Breast epithelium (tissue), 4 donors: ENCODE measurements at places on chromosomes 16 and 17. TPM values are rescaled to one million over a fixed set of nuclear protein-coding genes. Genes with fewer than 3 reads are reported as not detected.
A peak's percentile ranks its signal among the peaks of the same experiment; 100 is the strongest.

- H3K36me3 ChIP-seq, result no peaks in the 10 kb centered on the region
- no peaks in the 10 kb centered on the region for H3K27me3 ChIP-seq
- H3K27ac ChIP-seq, result peak overlapping the region; percentile 93
- no peak overlapping the region for H3K4me3 ChIP-seq
- peak; percentile 62 for DNase-seq
Observed at GRCh38 chr17:27540318-27541101, 84.3 kb downstream of the KSR1 start.

DNA sequence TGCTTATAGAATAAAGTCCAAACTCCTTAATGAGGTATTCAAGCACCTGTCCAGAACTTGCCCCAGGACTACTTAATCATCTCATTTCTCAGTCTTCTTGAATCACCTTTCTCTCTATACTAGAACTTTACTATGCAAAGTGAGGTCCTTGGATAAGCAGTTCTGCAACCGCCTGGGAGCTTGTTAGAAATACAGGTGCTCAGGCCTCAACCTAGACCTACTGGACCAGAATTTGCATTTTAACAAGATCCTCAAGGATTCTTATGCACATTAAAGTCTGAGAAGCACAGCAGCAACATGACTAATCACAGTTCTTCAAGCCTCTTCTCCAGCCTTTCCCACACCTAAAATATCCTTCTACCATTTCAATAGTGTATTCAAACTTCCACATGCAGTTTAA, 61.7 kb downstream of the GRB7 start:
- no peaks in the 10 kb centered on the region for H3K27me3 ChIP-seq
- no peak for DNase-seq
- H3K36me3 ChIP-seq, result no peaks in the 10 kb centered on the region
- no peaks in the 10 kb centered on the region for H3K4me1 ChIP-seq
- H3K27ac ChIP-seq, result no peak overlapping the region
- no peak overlapping the region for H3K4me3 ChIP-seq

DNA sequence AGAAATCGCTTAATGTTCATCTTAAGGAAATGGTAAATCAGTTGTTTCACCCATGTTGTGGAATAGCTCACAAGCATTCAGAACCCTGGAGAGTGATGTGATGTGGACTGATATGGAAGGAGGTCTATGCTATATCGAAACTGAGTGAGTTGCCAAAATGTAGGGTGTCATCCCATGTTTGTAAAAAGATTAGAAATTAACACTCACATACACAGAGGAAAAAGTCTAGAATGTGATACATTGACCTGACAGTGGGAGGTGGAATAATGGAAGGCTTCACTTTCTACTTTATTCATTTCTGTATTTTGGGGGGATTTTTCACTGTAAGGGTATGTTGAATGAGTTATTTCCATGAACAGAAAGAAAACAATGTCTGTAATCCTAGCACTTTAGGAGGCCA, 4.7 kb upstream of the PRM1 start:
- no peak overlapping the region for H3K4me3 ChIP-seq
- H3K27ac ChIP-seq, result no peak overlapping the region
- no peaks in the 10 kb centered on the region for H3K36me3 ChIP-seq
- H3K4me1 ChIP-seq, result no peaks in the 10 kb centered on the region
- no peak for DNase-seq
- no peaks in the 10 kb centered on the region for H3K27me3 ChIP-seq

DNA sequence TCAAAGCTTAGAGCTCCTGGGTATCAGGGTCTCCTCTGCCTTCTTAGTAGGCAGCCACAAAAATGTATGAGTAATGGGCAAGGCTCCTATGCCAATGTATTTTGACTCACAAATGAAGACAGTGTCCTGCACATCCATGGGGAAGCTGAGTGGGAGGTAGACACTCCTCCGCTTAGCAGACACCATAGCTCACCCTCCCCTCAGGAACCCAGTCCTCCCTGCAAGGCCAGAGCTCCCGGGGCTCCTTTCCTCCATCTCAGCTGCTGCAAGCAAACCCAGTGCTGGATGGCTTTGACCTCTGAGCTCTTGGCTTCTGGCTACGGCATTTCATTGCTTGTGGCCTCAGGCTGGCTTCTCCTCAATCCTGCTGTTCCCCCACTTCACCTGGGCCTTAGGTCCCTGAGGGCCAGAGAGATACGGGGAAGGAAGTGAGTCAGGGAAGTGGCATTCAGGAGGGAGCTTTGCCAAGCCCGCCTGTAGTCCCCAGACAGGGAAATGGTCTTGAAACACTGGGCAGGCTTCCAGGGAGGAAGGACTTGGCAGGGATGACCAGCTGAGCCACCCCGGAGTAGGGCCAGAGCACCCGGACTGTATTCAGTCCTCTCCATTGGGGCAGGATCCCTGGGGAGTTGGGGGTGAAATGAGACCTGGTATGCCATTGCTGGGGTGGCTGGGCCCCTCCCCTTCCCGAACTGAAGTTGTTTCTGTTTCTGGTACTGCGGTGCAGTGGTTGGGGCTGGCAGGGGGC, 4.5 kb downstream of the ABCC3 start:
- peak; percentile 97 for DNase-seq
- H3K4me3 ChIP-seq, result peak overlapping the region; percentile 41
- peak overlapping the region; percentile 81 for H3K27ac ChIP-seq
- H3K4me1 ChIP-seq, result peaks cover 13% of the 10 kb centered on the region
- H3K36me3 ChIP-seq, result no peaks in the 10 kb centered on the region

DNA sequence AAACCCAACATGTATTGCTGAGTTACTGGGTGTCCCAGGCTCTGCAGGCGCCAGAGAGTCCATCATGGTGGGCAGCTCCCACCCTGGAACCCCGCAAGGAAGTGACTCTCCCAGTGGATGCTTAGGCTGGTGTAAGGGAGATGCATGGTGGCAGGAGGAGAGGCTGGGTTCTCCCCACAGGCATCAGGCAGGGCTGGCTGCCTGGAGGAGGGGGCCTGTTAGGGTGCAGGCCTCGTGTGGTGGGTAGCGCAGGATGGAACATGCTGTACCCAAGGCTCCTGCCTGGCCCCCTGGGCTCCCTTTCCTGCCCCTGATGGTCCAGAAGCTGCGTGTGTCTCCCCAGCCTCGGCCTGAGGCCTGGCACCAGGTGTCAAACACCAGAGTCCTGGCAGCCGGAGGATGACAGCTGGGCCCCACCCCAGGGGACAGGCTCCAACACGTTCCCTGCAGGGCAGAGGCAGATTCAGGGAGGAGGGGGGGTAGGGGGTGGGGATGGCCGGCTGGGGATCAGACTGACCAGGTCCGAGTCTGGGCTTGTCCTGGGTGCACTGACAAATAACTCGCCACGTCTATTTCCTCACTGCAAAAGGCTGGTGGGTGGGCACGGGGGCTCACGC, 40.2 kb upstream of the CIBAR2 start:
- DNase-seq, result no peak
- H3K36me3 ChIP-seq, result no peaks in the 10 kb centered on the region
- H3K4me3 ChIP-seq, result no peak overlapping the region
- peak overlapping the region; percentile 76 for H3K27ac ChIP-seq

DNA sequence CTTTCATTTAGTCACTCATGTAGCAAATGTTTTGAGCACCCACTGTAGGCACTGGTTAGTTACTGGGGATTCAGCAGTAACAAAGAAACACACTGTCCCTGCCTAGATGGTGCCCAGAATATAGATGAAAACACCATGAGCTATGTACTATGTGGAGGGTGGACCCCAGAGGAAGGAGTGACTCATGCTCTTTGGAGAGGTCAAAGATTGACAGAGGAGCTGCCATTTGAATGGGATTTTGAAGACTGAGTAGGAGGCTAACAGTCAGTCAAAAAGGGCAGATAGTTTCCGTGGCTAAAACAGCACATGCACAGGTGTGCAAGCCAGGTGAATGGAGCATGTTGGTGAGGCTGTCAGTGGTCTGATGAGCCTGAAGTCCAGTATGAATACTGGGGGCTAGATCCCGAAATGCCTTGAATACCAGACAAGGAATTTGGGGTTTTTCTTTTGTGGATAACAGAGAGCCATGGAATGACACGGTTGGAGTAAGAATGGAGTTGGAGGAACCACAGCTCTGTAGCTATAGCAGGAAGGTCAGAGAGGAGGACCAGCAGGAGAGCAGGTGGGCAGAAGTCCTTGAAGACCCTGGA, 6.1 kb downstream of the IL21R start:
- no peak overlapping the region for H3K27ac ChIP-seq
- no peak for DNase-seq
- H3K27me3 ChIP-seq, result no peaks in the 10 kb centered on the region
- no peaks in the 10 kb centered on the region for H3K4me1 ChIP-seq
- H3K4me3 ChIP-seq, result no peak overlapping the region

DNA sequence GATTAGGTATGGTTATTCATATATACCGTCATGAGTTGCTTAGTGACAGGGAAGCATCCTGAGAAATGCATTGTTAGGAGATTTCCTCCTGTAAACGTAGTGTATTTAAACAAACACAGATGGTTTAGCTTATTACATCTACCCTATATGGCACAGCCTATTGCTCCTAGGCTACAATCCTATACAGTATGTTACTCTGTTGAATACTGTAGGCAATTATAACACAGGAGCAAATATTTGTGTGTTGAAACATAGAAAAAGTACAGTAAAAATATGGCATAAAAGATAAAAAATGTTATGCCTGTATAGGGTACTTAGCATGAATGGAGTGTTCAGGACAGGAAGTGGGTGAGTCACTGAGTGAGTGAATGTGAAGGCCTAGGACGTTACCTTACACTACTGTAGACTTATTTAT, 157.7 kb downstream of the CDH11 start:
- no peak for DNase-seq
- H3K27ac ChIP-seq, result no peak overlapping the region
- no peaks in the 10 kb centered on the region for H3K4me1 ChIP-seq
- no peak overlapping the region for H3K4me3 ChIP-seq
- H3K27me3 ChIP-seq, result no peaks in the 10 kb centered on the region

DNA sequence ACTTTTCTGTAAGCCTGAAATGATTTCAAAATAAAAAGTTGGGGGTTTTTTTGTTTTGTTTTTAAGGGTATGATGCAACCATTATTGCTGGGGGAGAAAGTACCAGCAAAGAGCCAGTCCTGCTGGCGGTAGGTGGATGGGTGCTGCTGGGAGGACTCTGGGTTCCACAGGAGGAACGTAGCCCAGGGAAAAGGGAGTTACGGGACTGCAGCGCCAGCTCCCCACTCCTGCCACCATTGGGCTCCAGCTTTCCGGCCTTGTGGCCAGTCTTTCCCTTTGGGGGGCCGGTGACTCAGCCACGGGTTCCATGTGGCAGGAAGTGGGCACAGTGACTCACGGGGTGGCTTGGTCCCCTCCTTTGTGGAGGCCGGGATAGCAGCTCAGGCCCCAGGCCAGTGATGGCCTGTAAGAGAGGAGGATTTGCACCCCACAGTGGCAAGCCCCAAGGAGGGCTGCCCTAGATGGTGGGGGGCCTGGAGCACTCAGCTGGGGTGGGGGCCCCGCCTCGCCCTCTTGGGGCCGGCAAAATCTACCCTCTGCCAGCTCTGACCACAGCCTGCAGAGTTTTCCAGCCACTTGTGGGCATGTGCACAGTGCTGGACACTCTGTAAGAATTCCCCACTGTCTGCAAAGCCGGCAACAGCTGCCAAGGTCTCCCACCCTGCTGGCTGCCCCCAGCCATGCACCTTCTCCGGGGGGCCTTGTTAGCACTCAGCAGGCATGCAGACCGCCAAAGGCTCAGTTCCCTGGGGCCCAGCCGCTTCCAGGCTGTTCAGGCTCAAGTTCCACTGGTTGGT, 30.4 kb downstream of the SOCS3 start:
- DNase-seq, result no peak
- H3K27ac ChIP-seq, result peak overlapping the region; percentile 32
- no peaks in the 10 kb centered on the region for H3K36me3 ChIP-seq

DNA sequence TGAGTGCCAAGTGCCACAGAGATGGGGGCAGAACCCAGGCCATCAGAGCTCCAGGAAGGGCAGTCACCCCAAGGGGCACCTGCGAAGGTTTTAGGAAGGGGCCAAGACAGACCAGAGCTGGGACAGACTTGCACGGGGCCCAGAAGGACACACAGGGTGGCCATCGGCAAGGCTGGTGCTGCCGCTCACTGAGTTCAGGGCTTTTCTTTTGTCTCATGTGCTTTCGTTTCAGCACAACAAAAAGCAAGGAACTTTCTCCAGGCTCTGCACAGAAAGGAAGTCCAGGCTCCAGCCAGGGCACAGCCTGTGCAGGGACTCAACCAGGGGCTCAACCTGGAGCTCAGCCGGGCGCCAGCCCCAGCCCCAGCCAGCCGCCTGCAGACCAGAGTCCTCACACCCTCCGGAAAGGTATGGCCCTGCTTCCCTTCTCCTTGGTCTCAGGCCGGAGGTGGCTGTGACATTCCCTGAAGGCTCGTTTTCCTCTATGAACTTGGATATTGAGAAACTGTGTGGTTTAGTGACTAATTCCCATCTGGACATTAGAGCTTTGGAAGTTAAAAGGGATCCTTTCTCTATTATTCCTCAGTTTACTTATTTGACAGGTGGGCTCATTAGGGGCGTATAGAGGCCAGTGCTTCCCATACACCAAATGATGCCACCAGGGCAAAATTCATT, 37.9 kb downstream of the ELAC2 start:
- peaks cover 3% of the 10 kb centered on the region for H3K4me1 ChIP-seq
- no peak overlapping the region for H3K27ac ChIP-seq
- H3K36me3 ChIP-seq, result no peaks in the 10 kb centered on the region
- no peaks in the 10 kb centered on the region for H3K27me3 ChIP-seq
- no peak overlapping the region for H3K4me3 ChIP-seq
- no peak for DNase-seq

- no peak overlapping the region for H3K4me3 ChIP-seq
- H3K27me3 ChIP-seq, result no peaks in the 10 kb centered on the region
- H3K36me3 ChIP-seq, result no peaks in the 10 kb centered on the region
- no peak for DNase-seq
- H3K27ac ChIP-seq, result peak overlapping the region; percentile 26
Observed at GRCh38 chr17:39132192-39132610, 19.2 kb downstream of the PLXDC1 start.

DNA sequence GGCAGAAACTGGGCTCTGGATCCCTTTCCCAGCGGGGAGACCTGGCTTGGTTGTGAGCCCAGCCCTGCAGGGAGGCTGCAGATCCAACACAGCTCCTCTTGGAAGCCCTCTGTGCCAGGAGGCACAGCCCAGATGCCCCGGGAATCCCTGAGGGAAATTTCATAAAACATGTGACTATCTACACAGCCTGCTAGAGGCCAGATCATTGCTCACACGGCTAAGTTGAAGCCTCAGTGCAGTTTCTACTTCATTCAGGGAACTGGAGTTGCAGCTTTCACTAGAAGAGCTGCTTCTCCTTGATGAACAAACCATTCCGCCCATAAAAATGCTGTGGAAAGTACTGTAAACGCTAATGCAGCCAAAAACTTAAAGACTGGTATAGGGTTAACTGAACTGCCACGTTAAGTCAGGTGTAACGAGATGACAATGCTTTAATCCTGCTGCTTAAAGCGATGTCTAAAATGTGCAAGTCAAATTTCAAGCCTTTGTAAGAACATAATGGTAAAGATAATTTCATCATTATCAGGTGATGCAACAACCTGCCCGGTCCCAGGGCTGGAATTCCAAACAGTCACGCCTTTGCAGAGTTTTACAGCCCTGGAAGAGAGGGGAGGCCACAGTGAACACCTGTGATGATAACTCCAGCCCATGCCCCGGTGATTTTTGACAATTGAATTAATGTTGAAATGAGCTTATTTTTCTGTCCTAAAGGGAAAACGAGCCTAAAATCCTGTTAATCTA, 172.5 kb downstream of the ZFHX3 start:
- no peaks in the 10 kb centered on the region for H3K27me3 ChIP-seq
- H3K4me3 ChIP-seq, result no peak overlapping the region
- no peak overlapping the region for H3K27ac ChIP-seq
- DNase-seq, result no peak
- no peaks in the 10 kb centered on the region for H3K36me3 ChIP-seq
- H3K4me1 ChIP-seq, result no peaks in the 10 kb centered on the region

SULT1A3 gene
- total RNA-seq, result 15.7 TPM

RAB11FIP4 gene
- 18.7 TPM for total RNA-seq

PIK3R6 gene
- 2.9 TPM for total RNA-seq

ERBB2 gene
- total RNA-seq, result 118 TPM

NPIPB8 gene
- not detected for total RNA-seq

PRR29 gene
- 0.15 TPM for total RNA-seq

CMTM3 gene
- total RNA-seq, result 54.9 TPM

SLC6A2 gene
- total RNA-seq, result 0.64 TPM

PABPN1L gene
- not detected for total RNA-seq
